ENCODE measurements at places on chromosomes 7 and 10.

DNA sequence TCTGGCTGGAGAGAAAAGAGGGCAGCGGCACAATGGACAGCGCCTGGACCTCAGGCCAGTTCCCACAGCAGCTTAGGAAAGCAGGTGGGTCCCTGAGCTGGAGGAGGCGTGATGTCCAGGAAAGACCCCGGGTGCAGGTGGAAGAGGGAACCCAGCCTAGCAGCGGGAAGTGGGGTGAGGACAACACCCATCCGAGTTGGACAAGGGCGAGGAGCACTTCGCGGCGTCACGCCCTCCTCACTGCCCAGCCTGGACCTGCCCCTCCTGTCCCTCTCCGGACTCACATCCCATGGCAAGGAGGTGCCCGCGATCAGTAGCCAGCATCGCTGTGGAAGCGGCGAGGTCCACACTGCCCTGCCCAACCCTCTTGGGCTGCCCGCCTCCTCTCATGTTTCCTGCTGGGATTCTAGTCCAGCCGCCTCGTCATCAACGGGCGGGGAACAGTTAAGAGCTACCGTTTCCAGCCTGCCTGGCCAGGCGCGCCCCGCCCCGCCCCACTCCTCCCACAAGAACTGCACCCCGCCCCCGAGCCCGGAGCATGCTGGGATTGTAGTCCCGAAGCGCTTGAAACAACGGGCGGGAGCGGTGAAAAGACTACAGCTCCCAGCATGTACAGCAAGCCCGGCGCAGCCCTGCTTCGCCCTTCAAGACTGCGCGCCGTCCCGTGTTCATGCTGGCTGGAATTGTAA is 930.6 kb upstream of the ZNF722 start:
- no peak for DNase-seq

- DNase-seq, result no peak
These were observed 24.5 kb upstream of the ELAPOR2 start for GRCh38 chr7:87083865-87084519.

DNA sequence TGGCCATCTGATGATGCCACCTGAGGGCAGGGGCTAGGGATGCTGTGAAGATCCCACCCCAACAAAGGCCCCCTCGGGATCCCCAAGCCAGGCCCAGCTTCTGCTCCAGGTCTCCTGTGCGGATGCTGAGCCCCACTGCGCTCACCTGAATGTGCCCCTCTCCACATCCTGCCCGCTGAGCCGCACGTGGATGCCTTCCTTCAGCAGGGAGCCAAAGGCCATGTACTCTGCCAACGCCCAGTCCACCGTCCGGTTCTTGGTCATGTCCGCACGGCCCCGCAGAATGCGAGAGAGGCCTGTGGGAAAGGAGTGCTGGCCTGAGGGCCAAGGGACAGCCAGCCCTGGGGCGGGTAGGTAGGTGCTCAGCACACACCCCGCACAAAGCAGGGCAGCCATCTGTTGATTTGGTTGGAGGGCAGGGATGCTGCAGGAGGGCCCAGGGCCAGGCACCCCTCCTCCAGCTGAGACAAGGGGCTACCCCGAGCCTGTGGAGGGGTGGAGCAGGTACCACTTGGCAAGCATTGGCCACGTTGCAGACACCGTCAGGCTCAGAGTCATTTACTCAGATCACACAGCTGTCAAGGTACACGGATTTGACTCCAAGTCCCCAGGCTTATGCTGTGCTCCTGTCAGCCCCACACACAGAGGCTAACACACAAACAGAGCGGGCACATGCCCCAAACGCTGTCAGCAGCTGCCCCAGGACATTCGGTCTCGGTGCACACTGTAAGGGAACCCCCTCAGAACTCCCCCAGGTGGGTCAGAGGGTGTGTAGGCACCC is 19.2 kb downstream of the OGDHL start:
- no peak for DNase-seq

- DNase-seq, result no peak
These were observed 12.7 kb upstream of the LRMDA start for GRCh38 chr10:75418712-75419111.

GRCh38 chr7:133185512-133185911 is 67.4 kb upstream of the EXOC4 start:
- no peak for DNase-seq

DNA sequence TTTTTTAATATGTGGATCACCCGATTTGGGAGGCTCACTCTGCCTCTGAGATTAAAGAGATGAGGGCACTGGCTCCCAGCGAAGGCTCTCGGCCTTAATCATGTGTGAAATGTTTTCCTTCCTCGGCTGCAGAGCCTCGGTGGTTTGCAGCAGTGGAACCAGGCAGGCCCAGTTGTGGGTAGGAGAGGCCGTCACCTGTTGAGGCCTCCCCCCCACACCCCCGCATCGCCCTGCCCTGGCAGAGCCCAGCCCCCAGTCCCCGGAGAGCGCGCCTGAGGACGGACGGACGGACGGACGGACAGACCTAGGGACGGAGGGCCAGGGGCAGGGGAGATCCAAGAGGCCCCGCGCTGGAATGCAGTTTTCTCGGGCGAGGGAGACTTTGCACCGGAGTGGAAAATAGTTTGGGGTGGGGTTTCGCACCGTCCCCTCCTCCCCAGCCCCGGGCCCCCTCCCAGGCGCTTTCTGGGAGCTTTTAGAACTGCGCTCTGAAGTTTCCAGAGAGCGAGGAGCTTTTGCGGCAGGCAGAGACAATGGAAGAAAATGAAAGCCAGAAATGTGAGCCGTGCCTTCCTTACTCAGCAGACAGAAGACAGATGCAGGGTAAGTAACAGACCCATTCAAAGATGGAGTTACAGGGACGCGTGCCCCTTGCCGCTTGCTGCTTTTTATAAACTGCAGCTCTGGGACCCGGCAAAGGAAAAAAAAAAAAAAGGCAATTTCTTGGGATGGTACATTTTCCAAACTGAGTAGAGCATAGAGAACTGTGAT is at the start of gene KIAA1217:
Gene KIAA1217, plus strand, starts transcription at position 478 of the 771 bp plus-strand sequence. Its CDS starts 56 bp downstream, at position 534.
- DNase-seq, result peak; percentile 33

DNA sequence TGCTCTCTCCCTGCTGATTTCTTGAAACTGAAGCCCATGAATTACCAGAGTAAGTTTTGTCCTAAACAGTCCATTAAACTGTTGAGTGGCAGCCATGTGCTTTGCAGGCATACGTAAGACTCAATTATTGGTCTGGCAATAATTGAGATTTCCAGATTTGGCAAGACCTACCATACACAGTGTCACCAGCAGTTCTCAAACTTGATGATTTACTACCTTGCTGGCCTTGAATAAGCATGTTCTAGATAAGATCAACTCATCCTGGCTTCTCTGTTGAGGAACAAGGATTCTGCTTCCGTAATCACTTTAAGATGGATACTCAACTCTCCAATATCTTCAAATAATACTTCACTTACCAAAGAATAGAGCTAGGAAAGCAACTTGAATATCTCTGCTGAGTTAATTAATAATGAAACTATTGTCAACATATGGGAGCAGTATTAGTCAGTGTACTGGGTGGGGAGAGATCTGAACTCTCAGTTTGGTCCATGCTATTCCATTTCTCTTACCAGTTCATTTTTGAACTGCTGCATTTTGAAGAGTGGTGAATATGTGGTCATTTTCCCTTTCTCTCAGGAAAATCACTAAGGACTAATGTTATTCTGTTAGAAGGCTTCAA is 181.4 kb downstream of the IPMK start:
- DNase-seq, result no peak

GRCh38 chr7:27897441-27897847 is 157.5 kb downstream of the TAX1BP1 start:
- DNase-seq, result no peak

- DNase-seq, result no peak
These were observed 20.8 kb downstream of the GHRHR start for GRCh38 chr7:30984359-30985107.

- DNase-seq, result no peak
These were observed 504.4 kb downstream of the LRMDA start for GRCh38 chr10:75935650-75936400.

DNA sequence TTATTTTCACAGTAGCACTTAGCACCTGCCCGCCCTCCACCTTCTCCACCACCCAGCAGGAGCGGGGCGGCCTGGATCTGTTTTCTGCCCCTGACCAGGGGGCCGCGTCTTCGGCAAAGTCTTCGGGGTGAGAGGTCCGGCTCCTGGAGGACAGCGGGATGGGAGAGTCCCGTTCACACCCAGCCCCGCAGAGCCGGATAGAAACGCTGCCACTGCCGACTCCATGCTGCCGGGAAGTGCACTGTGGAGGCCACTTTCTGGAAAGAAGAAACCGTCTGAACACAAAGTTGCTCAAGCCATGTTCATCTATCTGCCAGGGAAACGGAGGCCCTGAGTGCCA is 14.5 kb upstream of the ZNF273 start:
- DNase-seq, result no peak

DNA sequence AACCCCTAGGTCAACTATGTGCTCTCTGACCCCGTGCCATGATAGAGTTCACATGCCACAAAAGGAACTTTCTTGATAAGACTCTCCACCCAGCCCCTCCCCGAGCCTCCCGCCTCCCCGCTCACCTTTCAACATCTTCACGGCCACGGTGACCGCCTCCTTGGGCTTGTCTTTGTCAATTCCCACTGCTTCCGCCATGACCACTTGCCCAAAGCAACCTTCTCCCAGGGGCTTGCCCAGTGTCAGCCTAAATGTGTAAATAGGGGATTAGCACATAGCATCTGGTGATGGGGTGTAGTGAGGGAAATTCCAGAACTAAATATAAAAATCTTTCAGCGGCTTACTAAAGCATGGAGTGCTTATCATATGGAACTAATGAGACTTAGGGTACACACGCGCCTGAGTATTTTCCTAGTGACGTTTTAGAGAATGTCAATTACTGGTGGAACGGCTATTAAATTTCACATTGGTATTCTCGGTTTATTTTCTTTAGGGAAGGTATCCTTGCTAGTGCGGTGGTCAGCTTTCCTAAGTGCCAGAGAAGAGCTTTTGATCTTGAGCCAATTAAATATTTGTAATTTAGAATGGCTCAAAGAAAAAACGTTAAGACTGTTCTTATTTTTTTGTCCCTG is 97.4 kb downstream of the FGFR2 start:
- no peak for DNase-seq

DNA sequence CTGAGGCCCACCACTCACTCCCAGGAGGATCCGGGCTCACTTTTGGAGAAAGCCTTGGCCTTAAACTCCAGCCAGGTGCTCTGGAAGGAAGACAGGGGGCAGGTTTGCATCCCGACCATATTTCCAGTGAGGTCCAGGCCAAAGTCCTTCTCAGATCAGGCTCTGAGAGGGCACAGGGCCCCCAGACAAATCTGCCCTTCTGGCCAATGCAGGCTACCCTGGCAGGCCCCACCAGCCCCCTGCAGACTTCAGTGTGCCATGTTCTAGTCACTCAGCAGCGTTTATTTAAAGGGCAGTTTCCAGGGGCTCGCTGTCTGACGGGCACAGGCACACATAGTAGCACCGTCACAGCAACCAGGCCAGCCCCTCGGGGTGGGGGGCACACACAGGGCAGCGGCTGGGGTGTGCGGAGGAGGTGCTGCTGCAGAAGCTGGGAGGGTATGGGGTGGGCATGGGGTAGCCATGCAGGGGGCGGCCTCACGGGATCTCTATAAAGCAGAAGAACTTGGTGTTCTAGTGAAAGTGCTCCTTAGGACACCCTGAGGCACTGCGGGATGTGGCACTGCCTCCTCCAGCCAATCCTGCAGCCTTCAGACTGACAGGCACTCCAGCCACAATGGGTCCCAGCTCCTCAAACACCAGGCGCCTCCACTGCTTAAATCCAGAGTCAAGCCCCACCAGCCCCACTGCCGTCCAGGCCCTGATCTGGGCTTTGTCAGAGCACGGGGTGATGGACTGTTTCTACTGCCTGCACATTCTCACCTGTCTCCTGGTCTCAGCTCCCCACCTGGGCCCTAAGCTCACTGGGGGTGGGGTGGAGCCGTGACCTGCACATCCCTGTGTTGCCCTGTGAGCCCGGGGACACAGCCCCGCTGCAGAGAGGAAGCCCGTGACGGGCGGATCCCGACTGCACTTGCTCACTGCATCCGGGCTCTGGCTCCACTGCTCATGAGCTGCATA is 9.6 kb upstream of the PYROXD2 start:
- DNase-seq, result no peak

DNA sequence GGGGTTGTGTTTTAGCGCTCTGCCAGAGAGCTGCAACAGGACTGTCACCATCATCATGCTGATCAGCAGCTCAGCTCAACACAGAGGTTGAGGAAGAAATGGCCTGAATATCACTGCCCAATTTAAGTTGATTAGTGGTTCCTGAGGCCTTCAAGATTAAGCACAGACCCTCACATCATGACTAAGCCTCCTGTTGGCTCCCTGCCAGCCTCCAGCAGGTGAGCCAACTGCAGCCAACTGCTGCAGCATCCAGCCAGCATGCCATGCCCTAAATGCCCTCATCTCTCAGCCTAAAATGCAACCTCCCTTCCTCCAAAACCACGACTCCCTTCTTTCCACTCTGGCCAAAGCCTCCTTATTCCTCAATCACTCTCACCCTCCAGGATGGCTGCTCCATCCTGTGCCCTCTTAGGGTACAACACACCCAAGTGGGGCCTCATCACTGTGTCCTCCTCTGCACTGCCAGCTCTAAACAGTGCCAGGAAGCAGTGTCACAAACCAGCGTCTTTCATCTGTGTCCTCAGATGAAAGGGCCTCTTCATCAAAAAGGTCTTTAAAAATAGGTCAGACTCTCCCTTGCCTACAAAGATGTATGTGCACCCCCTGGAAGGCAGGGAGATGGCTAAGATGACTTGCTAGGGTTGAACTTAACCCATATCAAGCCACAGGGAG is 259.3 kb downstream of the ZEB1 start:
- no peak for DNase-seq

DNA sequence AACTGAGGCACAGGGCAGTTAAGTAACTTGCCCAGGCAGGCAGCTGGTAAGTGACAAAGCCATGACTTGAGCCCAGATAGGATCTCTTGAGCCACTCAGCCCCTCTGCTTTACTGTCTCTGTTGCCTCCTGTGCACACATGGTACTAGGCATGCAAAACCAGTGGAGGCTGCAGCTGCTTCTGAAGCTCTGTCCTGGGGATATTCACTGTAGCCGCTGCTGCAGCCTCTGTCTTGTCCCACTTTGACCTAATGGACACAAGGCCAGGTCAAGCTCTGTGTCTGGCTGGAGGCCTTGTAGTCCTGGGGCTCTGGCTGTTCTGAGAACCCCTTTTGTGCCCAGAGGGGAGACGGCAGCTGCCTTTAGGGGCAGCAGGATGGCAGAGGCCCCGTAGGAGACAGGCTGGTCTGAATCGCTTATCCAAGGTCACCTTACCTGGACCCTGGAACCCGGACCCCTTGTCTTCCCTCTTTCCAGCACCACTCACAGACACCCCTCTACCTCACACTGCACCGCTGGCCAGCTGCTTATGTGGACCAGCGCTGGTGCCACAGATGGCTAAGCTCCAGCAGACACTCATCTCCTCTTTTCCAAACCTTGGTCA is 57.6 kb downstream of the TSPAN15 start:
- no peak for DNase-seq

- DNase-seq, result no peak
These were observed 31.0 kb downstream of the PWWP2B start for GRCh38 chr10:132427939-132428367.

- DNase-seq, result peak; percentile 27
These were observed 62.7 kb downstream of the ENTPD1 start for GRCh38 chr10:95818668-95819067.

GRCh38 chr7:94436018-94436604 is 41.4 kb downstream of the COL1A2 start:
- no peak for DNase-seq

GRCh38 chr7:156504687-156505545 is 135.7 kb upstream of the RNF32 start:
- DNase-seq, result no peak
